Activated CD4-positive, alpha-beta T cell treated with anti-CD3 and anti-CD28 coated beads, Interleukin-2, Interleukin-6, amounts not matched to agents 100 ng/mL and 50 ng/mL, durations not matched to agents 16 hours and 8 hours (primary cell): ENCODE measurements at places on chromosomes 3 and 15.

DNA sequence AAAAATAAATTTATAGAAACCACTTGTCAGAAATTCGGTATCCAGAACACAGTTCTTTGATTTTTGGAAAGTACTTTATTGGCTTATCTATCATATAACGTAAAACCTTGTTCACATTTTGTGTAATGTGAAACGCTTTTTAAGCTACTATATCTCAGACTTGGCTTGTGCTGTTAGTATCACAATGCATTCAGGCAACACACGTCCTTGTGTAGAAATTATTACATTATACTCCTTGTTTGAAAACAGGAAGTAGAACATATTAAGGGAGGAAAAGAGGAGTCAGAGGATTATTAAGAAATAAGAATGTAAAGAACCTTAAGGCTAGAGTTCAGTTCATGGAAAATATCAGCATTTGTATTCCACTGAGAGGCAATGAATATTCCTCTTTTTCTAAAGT lies 1.6 kb downstream of the DNAJC13 start:
- no peak for DNase-seq

GRCh38 chr3:74630602-74631001 lies 16.1 kb upstream of the CNTN3 start:
- DNase-seq, result no peak

DNA sequence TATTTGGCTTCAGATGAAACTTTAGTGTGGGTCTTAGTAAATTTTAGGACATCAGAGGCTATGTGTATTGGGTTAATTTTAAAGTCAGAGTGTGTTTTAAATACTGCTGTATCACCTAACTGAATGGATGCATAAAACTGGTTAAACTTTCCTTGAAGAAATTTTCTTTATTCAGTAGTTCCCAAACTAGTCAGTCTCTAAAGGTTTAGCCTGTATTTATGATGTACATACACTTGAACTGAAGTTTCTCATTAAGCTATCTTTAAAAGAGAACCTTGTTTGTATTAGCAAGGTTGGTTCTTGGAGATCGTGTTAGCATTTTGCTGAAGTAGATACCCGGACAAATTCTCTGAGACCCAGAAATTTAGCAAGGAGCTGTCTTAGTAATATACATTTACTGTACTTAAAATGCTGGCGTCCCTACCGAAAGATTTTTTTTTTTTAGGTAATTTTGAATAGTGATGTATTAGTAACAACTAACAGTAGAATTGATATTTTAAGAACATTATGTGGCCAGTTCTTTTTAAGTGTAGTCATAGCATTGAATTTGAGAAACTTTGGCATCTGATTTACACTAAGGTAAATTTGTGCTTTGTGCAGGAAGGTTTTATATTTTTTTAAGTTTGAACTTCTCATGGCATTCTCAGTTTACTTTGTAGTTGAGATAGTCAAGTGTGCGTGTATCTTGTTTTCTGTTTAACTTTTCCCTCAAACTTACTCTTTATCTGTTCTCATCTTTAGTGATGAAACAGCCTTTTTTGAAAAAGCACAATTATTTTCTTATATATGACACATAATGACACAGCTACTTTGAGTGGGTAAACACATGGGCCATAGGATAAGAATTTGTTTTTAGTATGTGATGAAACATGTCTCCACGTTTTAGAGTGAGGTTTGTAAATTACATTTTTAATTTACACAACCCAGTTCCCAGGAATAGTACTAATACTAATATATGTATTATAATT lies 2.9 kb downstream of the DIPK2A start:
- DNase-seq, result no peak

- no peak for DNase-seq
These were observed 59.4 kb upstream of the PRR23C start for GRCh38 chr3:139104062-139104461.

DNA sequence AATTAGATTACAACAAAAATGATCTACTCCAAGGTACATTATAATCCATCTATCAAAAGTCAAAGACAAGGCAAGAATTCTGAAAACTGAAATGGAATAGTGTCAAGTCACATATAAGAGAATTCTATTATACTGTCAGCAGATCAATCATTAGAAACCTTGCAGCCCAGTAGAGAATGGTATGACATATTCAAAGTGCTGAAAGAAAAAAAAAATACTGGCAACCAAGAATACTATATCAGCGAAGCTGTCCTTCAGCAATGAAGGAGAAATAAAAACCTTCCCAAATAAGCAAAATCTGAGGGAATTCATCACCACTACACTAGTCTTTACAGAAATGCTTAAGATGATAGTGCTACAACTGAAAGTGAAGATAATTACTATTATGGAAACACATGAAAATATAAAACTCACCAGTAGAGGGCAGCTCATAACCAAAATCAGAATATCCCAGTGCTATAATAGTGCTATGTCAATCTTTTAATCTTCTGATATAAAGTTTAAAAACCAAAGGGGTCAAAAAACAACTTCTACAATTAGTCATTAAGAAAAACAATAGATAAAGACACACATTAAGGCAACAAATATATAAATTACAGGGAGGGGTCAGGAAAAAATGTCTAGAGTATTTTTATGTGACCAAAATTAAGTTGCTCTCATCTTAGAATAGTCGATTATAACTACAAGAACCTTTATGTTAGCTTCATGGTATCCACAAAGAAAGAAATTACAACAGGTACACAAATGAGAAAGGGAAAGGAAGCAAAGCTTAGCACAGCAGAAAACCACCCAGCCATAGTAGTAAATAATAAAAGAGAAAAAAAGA lies 190.7 kb upstream of the CNTN6 start:
- DNase-seq, result peak; percentile 17

- DNase-seq, result no peak
These were observed 347.9 kb upstream of the STAC start for GRCh38 chr3:36032180-36033047.

- no peak for DNase-seq
These were observed 74.0 kb upstream of the NMNAT3 start for GRCh38 chr3:139751789-139752188.

DNA sequence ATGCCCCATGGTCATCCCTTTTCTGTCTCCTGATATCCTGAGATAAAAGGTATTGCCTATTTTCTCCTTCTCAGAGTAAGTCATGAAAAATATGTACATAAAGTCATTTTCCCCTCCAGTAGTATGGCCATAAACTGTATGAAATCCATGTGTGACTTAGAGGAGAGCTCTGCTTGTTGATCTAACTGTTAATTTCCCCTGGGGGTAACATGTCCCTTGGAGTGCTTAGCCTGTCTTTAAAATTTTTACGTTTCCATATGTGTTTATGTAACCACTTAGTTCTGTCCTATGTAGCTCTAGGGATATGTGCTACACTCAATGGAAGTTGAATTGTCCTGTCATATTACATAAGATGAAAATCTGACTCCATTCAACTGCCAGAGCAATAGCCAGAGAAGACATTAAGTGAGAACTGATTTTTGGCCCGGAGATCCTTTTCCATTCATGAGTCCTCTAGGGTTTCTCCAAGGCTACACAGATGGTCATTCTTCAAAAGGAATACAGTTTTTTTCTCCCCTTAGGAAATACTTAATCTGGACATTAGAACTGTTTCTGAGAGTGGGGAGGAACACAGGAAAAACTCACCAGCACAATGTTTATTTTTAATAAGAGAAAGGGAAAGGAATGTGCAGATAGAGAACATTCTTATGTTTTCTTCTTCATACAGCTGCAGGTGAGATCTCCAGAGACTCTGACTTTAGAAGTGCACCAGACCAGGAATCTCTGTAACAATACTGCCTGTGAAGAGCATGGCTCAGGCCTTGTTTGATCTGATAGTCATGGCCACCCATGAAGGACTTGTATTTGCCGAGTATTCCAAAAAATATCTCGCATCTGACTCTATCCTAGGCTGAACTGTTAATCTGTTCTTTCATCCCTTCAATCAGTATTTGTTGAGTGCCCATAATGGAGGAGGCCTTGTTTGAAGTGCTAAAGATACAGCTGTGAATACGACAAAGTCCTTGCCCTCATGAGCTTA lies 29.8 kb upstream of the CLRN1 start:
- no peak for DNase-seq

GRCh38 chr3:79983118-79983517 lies 215.3 kb upstream of the ROBO1 start:
- no peak for DNase-seq

DNA sequence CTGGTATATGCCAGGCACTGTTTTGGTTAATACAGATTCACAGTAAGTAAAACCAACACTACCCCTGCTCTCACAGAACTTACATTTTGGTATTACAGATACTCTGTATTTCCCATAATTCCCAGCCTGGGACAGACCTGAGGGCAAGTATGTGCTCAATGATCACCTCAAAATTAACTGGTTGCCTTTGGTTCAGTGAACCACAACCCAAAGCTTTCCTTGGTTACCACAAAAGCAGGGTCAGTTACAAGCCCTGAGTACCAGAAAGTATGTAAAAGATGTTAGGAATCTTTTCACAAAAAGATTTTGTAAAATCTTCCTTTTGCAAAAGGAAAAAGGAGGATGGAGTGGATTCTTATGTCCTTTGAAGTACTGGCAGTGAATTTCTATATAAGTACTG lies 72.2 kb upstream of the GUCA1C start:
- DNase-seq, result no peak

DNA sequence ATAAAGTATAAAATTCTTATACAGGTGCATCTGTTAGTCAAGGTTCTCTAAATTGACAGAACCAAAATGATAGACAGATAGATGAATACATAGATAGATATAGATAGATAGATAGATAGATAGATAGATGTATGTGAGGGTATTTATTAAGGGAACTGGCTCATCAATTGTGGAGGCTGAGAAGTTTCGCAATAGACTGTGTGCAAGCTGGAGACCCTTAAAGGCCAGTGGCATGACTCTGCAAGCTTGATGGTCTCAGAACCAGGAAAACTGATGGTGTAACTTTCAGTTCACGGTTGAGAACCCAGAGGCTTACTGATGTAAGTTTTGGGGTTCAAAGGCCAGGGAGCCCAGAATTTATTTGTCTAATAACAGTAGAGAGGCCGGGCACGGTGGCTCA lies 1123.7 kb upstream of the CADM2 start:
- no peak for DNase-seq

DNA sequence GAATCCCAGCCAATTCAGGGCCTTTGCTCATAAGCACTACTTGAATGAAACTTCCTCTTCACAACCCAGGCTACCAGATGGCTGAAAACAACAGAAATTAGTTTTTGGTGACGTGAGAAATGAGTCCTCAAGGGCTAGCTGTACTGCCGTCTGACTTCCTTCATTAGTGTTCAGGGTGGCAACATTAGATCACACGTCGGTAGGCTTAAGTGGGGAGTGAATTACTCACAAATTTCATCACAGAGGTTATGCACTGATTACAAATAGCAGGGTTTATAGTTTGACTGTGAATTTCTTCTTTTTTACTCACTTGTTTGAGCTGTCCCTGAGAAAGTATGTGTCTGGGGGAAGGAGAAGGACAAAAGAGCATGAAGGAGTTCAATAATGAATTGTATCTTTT lies 397.2 kb downstream of the GAP43 start:
- DNase-seq, result no peak

- no peak for DNase-seq
These were observed 87.7 kb upstream of the DCLK3 start for GRCh38 chr3:36852071-36852470.

DNA sequence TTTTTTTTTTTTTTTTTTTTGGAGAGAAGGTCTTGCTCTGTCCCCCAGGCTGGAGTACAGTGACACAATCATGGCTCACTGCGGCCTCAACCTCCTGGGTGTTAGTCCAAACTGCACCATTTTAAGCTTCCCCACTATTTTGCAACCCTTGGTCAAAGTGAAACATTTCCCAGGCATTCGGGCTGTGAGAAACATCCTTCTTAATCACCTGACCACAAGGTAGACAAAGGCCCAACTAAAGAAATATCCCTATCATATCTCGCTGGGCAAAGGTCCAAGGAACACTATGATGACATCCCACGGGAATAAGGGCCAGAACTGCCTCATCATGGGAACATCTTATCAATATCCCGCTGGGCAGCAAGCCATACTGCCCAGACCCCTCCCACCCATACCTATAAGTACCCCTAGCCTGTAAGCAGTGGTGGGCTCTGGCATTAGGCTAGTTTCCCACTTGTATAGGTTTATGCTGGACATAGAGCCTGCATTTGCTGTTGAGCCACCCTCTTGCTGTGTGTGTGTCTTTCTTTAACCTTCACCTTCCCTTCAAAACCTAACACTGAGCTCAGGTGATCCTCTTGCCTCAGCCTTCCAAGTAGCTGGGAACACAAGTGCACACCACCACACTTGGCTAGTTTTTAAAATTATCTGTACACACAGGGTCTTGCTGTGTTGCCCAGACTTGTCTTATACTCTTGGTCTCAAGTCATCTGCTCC lies 95.2 kb downstream of the SEMA5B start:
- no peak for DNase-seq

- peak; percentile 51 for DNase-seq
These were observed 33.6 kb downstream of the TMEM212 start for GRCh38 chr3:171876680-171877147.

GRCh38 chr3:175798326-175798725 lies 939.2 kb downstream of the NAALADL2 start:
- no peak for DNase-seq

DNA sequence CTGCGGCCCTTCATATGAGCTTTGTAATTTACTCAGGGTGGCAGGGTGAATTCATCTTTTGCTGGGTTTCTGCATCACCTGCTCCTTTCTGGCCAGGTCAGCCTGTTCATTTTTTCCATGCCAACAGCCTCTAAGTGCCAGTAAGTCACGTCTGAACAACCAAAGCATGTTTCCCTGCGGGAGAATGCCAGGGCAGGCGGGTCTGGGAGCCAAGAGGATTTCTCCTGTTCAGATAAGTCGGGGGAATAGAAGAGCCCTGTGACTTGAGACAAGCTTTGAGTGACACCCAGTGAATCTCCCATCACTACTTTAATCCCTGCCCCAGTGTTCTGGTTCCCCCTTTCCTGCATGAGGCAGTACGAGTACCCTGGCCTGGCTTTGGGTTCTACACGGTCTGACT lies 153.1 kb downstream of the PGPEP1L start:
- no peak for DNase-seq

DNA sequence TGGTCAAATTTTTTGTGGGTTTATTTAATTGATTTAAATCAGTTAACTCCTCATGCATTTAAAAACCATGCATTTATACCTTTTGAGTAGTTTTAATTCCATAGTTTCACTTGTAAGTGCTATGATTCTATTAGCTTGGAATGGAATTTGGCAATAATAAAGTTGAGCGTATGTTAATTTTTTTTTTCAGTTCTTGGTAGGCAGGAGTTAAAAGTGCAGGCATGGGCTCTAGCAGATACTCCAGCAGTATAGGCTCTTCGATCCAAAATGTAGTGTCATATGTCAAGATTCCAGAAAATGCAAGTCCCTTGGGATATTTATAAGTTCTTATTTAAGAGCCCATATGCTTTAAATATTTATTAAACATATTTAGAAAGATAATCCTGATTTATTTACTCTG lies 70.3 kb downstream of the LYSMD4 start:
- no peak for DNase-seq

DNA sequence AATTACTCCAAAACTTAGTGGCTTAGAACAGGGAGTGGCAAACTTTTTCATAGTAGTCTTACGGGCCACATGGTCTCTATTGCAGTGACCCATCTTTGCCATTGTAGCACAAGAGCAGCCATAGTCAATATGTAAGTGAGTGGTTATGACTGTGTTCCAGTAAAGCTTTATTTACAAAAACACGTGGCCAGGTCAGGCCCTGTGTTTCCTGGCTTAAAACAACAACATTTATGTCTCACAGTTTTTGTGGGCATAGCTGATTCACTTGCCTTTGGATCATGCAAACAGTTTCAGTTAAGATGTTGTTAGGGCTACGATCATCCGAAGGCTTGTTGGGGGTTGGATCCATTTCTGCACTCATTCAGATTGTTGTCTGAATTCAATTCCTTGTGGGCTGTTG lies 103.8 kb downstream of the CHCHD6 start:
- DNase-seq, result no peak
